DMS153 (cell line): ENCODE measurements at places on chromosomes 5 and 9.

DNA sequence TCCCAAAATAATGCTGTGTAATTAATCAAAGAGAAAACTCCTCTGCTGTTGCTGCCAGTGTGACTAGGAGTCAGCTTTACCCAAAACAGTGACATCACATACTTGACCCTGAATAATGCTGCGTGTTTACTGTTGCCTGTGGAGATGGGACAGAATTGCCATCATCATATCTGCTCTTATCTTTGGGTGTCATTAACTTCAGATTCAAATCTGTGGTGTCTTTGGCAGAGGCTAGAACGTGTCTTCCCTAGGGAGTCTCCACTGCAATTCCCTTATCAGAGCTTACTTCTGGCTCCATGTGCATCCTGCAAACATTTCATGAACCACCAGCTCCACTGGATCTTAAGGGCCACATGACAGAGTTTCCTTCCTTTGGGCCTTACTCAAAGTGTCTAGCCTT, 88.9 kb upstream of the MRPS30 start:
- DNase-seq = no peak

GRCh38 chr9:94084314-94084713, at the start of gene PTPDC1:
PTPDC1 (plus strand) TSS chr9:94084464; CDS start chr9:94084531, 67 bp downstream.
- no peak for DNase-seq

DNA sequence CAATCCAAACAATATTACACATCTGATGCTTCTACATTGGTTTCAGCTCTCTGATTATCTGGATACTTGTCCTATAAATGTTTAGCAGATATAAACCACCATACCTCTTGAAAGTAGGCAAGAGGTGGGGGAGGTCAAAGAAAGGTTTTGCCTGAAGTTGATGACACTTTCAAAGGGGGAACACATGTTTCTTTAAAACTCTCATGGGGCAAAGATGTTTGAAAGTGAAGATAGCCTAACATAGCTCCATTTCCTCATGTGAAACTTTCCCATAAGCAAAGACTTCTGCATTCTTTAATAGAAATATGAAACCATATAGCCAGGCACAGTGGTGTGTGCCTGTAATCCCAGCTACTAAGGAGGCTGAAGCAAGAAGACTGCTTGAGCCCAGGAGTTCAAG, 62.1 kb downstream of the CETN3 start:
- DNase-seq = no peak

- no peak for DNase-seq
Measured at GRCh38 chr9:32554591-32554990, 2.2 kb upstream of the TOPORS start.

- DNase-seq = peak; percentile 61
Measured at GRCh38 chr9:38687389-38687842, 32.5 kb downstream of the FAM240B start.

DNA sequence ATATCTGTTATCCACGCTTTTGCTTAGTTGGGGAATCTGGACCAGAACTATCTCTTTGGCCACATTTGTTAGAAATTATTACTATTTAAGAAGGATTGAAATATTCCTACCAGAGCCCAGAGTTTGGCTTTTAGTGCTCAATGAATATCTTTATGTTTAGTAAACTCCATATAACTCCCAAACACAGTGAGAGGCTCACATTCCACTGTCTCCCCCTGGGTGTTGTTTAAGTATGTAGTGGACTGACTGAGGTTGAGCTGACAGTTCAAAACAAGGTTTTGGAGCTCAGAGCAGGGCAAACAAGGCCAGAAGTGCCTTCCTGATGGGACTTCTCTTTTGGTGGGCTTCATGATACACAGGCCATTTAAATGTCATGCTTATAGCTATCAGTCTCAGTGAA, 216.0 kb downstream of the SMARCA2 start:
- no peak for DNase-seq

DNA sequence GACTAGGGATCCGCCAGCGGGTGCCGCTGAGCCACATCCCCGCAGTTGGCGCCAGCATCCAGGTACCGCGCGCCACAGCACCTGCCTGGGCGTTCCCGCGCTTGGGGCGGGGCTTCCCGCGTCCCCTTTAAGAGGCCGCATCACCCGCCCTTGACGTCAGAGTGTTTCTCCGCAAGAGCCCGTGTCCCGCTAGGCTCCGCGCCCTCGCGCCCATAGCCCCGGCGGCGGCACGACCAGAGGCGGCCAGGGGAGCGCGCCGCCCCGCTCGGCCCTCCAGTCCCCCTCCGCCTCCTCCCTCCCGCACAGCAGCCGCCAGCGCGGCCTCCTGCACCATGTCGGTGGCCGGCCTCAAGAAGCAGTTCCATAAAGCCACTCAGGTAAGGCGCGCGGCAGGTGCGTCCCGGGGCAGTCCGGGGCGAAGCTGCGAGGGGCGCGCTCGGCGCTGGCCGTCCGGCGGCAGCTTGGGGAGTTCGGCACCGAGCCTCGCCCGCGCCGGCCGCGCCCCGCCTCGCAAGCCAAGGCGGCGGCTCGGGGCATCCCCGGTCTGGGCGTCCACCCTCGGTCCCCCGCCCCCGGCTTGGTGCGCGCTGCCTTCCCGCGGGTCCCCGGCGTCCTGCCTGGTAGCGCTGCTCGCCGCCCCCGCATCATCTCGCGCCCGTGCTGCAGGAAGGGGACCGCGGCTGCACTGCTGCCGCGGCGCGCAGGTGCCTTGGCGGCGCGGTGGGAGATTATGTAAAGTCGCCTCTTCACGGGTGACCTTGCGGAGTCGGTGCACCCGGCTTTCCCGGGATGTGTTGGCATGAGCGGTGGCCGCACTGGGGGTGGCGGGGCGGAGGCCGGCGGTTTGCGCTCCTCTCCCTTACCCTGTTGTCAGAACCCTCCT, at the start of gene SH3GL2:
SH3GL2 (plus strand) TSS at position 156 of the 883 bp plus-strand sequence.
- DNase-seq = peak; percentile 91

DNA sequence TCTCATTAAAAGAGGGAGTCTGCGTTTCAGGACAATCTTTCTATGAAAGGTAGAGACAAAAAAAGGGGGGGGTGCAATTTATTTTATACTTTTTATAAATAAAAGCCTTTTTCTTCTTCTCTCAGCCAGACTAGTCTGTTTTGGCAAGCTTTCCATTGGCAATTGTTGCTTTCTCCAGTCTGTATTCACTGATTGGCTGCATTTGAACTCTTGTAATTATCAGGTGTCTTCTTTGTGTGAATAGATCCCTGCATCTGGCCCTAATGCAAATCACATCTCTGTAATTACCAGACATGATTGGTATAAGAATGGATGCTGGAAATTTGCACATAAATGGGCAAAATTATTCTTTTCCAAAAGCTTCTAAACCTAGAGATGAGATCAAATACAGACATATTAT, 7.6 kb upstream of the EQTN start:
- no peak for DNase-seq

- DNase-seq = no peak
Measured at GRCh38 chr9:38375572-38375963, 16.9 kb upstream of the ALDH1B1 start.

DNA sequence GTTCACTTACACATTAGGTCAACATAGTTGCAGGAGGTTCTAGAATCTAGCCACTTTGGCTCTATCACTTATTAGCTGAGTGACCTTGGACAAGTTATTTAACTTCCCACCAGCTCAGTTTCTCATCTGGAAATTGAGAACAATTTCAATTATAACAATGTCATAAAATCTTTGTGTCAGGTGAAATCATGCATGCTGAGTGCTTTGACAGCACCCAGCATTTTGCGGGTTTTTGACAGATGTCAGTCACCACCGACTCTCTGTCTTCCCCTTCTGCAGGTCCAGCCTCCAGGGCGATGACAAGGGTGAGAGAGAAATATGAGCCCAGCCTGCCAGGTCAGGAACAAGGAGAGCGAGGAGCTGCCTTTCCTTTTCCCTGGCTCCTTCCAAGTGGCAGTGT, 107.1 kb upstream of the TAS2R1 start:
- DNase-seq = no peak

DNA sequence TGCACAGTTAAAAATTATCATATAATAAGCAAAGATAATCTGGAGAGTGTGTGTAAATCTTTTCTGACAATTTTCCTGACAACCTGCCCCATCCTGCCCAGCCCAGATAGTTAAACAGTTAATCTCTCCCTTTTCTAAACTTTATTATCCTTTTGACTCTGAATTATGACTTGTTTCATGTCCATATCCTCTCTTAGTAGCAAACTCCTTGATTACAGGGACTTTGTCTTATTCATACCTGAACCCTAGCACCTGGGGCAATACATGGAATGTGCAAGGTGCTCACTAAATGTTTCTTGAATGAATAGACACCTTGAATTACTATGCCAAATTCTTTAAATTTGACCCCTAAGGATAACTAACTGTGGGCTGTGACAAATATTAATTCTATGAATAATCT, 186.7 kb downstream of the FAM170A start:
- DNase-seq = no peak

DNA sequence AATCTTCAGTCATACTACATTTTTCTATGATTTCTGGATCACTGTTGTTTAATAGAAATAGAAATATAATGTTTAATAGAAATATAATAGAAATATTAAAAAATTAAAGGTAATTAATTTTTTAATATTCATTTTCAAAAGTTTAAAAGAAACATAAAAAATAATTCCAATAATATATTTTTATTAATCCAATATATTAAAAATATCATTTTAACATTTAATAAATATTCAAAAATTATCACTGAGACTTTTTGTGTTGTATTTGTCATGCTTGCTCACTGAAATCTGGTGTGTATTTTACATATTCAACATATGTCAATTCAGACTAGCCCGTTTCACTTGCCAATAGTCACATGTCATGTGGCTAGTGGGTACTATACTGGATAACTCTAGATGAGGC, 80.6 kb upstream of the SLCO6A1 start:
- DNase-seq = no peak
